ENCODE measurements at places on chromosomes 11 and 22.

- no peak for DNase-seq
Observed at GRCh38 chr22:37259540-37260029, 15.5 kb upstream of the RAC2 start.

- DNase-seq, result no peak
Observed at GRCh38 chr11:117327567-117328374, at the start of gene CEP164. TSS of gene CEP164 (plus strand) at chr11:117327854. CDS start at chr11:117338587, 10,733 bp downstream.

- DNase-seq, result no peak
Observed at GRCh38 chr11:65130631-65131416, 3.5 kb downstream of the SYVN1 start.

GRCh38 chr11:127670374-127671119 is 670.0 kb upstream of the KIRREL3 start:
- DNase-seq, result no peak
